ENCODE measurements at places on chromosomes 3 and 15.

- no peak for DNase-seq
Observed at GRCh38 chr3:155231792-155232191, 61.7 kb downstream of the STRIT1 start.

- no peak for DNase-seq
Observed at GRCh38 chr3:69791106-69791505, 51.8 kb downstream of the MITF start.

GRCh38 chr15:40307421-40308211 is at the start of gene PLCB2:
TSS of gene PLCB2 (minus strand) at chr15:40307935. CDS start at chr15:40307672, 263 bp downstream.
- DNase-seq, result peak; percentile 57

DNA sequence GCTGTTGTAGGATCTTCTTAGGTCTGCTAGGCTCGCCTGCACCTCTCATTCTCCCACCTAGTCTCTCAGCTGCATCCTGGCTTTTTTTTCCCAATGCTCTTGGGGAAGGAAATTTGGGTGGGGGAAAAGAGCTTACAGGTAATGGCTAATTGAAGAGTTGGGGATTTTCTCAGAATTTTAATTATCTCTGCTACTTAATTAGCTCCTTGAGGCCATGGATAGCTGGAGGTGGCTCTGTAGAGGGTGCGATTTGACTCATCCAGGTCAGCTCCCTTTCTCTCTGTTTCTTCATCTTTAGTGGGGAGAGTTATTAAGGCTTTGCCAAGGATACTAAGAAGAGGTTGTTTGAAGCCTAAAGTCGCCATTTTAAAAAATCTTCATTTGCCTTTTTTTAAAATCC is 22.6 kb downstream of the SNAPC5 start:
- no peak for DNase-seq

- no peak for DNase-seq
Observed at GRCh38 chr15:43277901-43278300, 11.2 kb upstream of the TGM5 start.

- DNase-seq, result no peak
Observed at GRCh38 chr3:89373434-89373833, 266.0 kb downstream of the EPHA3 start.

DNA sequence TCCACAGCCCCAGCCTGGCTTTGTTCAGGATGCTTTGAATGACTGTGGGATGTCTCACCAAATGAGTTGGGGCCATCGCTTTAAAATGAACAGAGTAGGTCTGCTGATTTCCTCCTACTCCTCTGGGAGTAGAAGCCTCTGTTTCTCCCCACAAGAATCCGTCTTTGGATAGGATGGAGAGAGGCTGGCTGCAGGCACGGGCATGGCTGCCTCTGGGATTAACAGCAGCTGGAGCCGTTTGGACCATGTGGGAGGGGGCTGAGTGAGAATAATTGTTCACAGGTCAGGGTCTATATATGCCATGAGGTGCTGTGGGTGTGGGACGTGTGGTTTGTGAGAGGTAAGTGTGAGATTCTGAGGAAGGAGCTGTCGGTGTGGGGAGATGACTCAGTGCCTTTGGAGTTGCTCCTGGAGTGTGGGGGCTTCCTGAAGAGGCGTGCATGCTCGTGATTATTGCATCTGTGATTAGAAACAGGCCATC is 48.0 kb upstream of the APEH start:
- no peak for DNase-seq

GRCh38 chr3:116037954-116038911 is 407.1 kb downstream of the LSAMP start:
- DNase-seq, result no peak

GRCh38 chr3:108089579-108089978 is 1.3 kb downstream of the CD47 start:
- DNase-seq, result no peak

DNA sequence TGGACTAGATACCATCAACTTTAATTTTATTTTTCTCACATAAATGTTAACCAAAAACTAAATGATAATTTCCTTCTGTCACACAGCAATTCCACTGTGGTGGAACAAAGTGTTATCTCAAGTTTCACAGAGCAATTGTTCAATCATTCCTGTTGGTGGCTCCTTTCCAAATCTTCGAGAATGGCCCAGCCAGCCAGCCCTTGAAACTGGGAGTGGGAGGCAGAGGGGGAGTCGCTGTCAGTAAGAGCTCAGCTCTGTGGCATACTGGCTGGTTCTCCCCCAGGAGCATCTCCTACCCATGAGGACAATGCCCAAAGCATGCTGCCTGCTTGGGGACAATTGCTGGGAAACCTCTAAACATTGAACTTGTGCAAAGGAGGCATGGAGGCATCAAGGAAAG is 47.7 kb downstream of the MECOM start:
- DNase-seq, result no peak

GRCh38 chr3:160929595-160929994 is 173.6 kb downstream of the PPM1L start:
- DNase-seq, result no peak

DNA sequence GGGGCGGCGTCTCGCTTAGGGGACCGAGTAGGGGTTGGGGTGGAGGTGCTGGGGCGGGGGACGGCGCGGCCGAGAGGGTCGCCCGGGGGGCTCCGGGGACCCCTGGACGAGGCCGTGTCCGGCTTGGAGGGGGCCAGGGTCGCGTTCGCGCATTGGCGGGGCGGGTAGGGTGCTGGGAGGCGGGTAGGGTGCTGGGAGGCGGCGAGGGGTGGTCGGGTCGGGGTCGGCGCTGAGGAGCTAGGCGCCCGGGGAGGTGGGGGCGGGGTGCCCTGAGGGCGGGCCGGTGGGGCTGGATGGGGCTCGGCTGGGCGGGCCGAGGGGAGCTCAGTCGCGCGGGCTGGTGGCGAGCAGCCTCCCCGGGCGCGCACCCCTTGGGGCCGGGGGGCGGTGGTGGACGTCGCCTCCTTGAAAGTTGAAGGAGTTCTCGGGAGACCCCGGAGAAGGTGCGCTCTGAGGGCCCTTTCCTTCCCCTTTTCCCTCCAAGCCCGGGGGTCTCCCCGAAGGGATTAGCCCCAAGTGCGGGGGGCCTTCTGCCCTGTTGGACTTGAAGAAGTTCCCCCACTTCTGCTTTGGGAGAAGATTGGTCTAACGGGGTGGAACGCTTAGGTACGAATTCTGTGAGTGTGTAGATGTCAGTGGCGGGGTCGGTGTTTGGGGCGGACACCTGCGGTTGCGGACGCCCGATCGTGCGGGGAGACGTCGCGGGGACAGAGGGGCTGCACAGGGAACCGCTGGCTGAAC is 543 bp downstream of the MEF2A start:
- no peak for DNase-seq

DNA sequence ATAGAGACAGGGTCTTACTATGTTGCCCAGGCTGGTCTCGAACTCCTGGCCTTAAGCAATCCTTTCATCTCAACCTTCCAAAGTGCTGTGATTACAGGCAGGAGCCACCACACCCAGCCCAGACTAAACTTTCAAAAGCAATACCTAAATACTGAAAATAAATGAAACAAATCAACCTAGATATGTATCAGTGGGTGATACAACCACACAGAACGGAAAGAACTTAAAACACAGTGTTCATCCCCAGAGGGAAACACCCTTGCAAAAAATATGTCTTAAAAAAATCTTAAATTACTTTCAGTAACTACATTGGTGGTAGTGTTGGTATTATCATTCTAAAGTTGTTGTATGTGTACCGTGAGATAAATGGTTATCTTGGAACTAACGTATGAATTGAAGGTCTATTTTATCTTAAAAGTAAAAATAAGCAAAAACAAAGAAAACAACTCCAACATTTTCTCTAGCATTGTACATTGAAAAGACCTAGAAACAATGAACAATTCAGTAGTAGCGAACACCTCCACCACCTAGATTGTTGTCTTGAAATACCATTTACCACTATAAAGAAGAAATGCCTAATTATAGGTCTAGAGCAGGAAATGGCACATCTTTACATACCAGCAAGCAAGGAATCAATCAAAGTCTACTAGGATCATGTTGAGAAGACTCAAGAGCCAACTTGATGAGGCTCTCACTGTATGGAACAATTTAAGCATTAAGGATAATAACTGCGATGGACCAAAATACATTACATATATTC is 24.7 kb downstream of the SLTM start:
- DNase-seq, result peak; percentile 51

DNA sequence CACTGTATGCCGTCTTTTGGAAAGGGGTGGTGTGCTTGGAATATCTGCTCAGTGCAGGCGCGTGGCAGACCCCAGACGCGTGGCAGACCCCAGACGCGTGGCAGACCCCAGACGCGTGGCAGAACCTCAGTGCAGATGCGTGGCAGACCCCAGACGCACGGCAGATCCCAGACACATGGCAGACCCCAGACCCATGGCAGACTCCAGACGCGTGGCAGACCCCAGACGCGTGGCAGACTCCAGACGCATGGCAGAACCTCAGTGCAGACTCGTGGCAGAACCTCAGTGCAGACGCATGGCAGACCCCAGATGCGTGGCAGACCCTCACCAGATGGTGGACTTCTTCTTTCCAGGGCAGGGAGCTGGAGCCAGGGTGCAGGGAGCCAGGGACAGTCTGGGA is 637 bp upstream of the MUC4 start:
- DNase-seq, result no peak

DNA sequence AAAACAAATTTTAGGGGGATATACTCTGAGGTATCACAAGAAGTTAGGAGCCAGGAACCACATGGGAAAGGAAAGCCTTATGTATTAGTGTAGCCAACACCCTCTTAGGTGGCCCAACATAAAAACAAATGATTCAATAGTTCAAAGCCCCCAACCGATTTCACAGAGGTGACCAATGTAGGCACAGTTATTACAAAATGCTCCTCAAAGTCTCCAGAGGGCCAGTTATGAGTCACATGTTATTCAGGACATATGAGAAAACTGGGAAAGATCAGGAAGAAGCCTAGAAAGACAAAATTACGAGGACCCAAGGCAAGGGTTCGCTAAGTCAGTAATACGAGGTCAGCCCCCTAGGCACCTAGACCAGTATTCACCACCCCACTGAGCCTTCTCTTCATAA is 29.9 kb upstream of the FBN1 start:
- DNase-seq, result no peak
